ENCODE measurements at places on chromosomes 3 and 15.

DNA sequence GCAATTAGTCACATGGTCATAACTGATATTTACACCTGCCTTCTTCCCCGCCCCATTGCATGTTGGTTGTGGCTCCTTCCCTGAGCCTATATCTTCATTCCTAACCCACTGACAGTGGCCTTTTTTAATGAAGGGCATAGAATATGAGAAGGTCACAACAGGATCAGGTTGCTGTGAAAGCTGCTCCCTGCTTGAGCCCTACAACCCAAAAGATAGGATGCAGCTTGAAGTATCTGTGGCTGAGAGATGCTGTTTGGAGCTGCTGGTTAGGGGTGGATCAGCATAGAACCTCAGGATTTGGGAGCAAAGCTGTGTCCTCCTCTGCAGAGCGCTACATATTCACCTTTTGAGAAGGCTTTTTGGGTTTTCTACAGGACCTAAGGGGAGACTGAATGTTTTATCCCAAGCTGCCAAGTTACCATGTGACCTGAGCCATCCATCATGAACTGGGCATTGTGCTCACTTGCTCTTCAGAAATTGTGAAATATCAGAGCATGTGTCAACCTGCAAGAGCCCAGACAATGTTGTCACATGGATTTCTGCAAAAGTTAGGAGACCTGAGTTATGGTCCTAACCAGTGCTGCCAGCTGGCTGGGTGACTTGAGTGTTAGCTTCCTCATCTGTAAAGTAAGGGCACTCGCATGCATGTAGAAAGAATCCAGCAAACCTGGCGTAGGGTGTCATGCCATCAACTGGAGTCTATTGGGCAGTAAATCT lies 49.8 kb upstream of the ARL8B start:
- no peak for DNase-seq

DNA sequence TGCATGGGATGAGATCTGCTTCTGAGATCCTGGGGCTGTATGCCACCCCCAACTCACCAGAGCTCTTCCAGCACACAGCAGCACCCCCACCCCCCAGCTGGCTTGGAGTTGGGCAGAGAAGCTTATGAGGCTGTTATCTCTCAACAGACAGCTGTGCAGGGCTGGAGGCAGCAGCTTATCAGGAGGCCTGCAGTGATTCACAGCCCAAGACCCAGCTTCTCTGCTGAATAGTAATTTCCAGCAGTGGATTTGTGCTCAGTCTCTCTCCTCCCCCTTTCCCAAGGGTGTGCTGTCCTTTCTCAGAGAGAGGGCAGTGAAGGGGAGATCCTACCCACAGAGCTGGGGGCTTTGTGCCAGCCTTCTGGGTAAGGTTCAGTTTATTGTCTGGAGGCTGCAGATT lies 2.1 kb downstream of the RPP25 start:
- DNase-seq: no peak

DNA sequence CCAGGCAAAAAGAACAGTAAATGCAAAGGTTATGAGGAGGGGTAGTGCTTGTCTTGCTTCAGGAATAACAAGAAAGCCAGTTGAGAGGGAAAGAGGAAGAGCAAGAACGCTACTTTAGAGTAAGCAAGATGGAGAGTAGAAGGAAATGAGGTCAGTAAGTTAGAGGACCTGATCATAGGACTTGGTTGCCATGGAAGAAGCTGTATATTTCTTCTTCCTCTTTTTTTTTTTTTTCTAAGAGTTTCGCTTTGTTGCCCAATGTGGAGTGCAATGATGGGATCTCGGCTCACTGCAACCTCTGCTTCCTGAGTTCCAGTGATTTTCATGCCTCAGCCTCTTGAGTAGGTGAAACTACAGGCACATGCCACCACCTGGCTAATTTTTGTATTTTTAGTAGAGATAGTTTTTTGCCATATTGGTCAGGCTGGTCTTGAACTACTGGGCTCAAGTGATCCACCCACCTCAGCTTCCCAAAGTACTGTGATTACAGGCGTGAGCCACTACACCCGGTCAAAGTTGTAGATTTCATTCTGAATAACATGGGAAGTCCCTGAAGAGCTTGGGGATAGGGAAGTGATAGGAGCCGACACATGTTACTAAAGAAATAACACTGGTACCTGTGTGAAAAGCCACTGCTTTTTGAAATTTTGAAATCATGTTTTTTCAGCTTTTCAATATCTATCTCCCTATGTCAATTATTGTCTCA lies 527.9 kb upstream of the NAALADL2 start:
- no peak for DNase-seq

DNA sequence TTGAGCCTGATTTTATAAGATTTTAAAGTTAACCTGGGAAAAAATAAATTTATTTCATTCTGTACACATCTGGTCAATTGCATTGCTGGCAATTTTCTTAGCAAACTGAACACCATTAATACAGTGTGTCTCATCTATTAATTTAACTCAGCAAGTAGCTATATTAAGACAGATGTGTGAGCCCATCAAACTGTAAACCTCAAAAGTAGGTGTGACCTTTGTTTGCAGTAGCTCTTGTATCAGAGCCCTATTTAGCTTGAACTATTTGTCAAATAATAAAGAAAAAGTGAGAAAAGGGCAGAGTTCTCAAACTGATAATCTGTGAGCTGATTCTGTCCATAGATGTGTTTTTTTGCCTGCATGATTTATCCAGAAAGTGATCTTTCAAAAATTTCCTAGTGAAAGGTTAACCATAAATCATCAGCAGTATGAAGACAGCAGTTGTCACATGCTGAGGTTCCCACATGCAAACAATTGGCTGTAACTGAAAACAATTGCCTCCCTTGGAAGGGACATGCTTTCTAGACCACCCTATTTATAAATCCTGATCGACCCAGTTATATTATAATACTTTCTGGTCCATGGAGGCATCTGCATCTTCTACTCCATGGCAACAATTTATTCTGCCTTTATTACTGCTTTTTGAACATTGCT lies 646.5 kb downstream of the NSUN3 start:
- DNase-seq: no peak

- DNase-seq: no peak
Measured at GRCh38 chr3:119239206-119239820, 1.4 kb downstream of the B4GALT4 start.

DNA sequence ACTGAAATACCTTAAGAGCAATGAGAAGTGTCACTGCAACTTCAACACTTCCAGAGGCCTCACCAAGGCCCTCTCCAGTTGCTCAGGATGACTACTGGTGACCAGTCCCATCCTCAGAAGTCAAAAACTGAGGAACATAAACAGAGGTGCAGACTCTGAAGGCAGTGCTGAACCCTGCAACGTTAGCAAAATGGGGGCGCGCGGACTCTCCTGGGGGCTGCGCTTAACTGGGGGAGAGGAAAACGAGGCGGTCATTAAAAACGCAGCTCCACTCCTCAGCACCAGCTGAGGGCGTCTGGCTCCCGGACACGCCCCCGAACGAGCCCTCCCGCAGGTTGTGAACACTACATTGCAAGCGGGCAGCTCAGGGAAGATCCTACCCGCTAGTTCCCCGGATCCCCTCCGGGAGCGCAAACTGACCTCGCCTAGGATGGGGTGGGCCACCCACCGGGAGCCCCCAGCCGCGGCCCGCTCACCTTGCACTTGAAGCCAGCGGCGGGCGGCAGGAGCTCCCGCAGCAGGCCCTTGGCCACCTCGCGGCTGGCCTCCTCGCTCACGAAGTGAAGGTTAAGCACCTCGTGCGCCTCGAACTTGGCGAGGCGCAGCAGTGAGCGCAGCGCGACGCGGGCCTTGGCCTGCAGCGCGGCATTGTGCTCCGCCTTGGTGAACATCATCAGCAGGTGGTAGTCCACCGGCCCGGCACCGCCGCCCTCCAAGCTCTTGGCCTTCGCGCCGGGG lies 711 bp downstream of the XXYLT1 start:
- DNase-seq: peak; percentile 89

DNA sequence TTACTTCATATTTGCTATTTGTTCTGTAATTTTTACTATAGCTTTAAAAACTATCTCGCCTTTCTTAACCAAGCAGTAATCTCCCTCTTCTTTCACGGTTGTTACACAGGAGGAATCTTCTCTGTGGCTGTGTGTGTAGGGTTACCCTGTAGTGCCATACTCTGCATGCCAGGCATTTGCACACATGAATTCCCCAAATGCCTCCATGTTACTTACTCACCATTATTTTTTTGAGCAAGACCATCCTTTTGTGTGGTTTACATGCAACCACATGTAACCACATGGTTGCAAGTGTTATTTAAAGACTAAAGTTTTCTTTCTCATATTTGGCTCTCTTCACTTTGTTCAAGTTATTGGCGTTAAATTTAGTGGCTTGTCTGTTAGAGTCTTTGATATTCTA lies 45.5 kb downstream of the HPS3 start:
- DNase-seq: peak; percentile 7

GRCh38 chr3:114214542-114215341 lies 22.6 kb downstream of the ZNF80 start:
- no peak for DNase-seq

DNA sequence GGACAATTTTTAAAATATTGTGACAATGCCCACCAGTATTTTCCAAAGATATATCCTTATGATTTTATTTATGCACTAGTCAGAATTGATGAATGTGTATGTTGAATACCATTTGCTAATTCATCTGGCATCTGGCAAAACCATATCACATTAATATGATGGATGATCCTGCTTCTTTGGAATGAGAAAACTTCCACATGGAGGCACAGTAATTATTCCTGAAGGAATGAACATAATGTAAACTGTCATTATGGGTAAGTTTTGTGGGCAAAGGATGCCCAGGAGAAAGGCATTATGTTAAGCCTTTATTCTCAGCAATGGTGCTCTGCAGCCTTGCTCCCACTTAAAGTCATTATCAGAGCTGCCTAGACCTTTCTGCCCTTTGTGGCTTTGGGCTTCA lies 113.0 kb upstream of the MME start:
- DNase-seq: no peak

DNA sequence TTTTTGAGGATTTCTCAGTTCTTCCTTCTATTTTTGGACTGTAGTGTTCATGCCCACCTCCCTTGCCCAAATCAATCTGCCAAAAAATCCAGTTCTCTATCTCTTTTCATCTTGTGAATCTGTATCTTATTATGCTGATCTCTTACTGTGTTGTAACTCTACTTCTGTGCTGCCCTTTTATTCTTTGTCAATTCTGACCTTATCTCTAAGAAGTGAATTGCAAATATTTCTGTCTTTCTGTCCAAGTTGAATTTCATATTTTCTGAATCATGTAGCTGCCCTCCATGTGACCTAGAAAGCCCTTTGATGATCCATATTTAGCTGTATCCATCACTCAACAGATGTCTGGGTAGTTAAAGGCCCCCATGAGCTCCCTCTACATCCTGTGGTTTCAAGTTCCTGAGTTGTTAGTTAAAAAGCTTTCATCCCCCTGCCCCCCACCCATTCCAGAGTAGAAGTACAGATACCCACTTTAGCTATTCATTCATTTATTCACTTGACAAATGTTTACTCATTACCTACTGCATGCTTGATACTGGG lies 33.6 kb upstream of the ETV5 start:
- DNase-seq: no peak

DNA sequence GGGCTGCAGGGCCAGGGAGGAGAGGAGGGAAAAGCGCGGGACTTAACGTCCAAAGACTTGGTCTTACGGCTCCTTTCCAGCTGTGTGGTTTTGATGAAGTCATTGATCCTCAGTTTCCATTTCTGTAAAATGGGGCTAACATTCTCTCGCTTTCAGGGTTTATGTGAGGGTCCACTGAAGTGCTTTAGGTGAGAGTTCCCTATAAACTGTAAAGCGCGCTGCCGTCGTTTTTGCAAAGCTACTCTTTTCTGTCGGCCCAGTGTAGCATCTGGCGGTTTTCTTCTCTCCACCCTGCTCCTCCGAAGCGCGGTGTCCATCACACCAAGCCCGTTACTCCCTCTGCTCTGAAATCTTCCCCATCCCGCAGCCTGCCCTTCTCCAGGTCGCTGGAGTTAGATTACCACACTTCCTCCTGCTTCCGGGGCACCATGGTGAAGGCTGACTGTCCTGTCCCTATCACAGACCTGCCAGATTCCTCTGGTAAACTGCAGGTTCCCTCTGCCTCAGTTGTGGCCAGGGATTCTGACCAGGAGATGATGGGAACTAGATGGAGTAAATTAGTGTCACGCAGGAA lies 702 bp upstream of the DNAJC17 start:
- DNase-seq: no peak

DNA sequence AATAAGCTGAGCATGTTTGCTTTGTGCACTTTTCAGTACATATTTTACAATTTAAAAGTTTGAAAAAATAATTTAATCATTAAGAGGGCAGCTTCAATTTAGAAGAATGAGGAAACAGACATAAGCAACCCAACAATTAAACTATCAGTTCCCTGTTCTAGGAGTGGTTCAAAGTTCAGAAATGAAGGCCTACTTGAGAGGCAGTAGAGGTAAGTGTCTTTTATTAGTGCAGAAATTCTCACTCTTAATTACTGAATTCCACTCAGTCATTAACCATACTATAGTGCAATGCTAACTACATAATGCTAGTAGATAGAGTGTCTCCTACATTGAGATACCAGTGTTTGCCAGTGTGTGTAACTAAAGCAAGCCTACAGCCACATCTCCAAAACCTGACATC lies 73.1 kb downstream of the TNIK start:
- no peak for DNase-seq

- DNase-seq: no peak
Measured at GRCh38 chr3:44762170-44762677, 630 bp downstream of the KIF15 start.

DNA sequence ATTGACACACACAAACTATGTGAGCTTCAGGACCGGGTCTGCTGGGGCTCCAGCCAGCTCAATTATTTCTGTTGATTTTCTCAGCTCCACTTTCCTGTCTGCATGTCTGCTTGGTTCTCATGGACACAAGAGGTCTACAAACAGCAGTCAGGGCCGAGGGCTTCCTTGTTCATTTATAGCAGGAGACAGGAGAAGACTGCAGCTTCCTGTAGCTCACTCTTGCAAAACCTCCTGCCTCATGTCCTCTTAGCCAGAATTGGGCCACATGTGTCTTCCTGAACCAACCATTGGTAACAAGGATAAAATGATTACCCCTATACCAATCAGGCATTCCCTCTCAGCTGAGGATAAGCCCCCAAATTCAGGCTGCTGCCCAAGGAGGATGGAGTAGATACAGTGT lies 182.8 kb downstream of the TLE3 start:
- no peak for DNase-seq

DNA sequence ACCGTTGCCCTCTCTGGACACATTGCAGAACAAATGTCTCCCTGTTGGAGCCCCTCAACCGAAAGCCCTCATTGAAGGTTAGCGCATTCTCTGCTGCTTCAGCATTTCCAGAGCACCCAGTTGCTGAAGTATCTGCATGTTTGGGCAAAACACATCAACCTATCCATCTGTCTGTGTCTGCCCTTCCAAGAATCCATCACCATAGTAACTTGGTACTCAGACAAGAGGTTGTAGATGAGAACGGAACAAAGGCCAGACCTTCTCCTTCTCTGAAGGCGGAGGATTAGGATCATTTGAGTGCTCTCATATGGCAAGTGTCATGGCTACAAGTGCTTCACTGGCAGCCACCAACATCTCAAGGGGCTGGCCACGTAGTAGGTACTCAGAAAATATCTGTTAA lies 23.1 kb upstream of the RHO start:
- no peak for DNase-seq

Data from right kidney (tissue), 9 donors.